EH (cell line): ENCODE measurements at places on chromosomes 12 and 14.
A peak's percentile ranks its signal among the peaks of the same experiment; 100 is the strongest.

GRCh38 chr12:52534482-52534881 lies 14.3 kb upstream of the KRT5 start:
- no peak for DNase-seq

GRCh38 chr14:51666826-51667225 lies 15.1 kb downstream of the FRMD6 start:
- DNase-seq: peak; percentile 51

- no peak for DNase-seq
Measured at GRCh38 chr14:76981670-76982069, 46.8 kb downstream of the IRF2BPL start.

GRCh38 chr14:91889477-91890211 lies 22.3 kb upstream of the TC2N start:
- DNase-seq: no peak

DNA sequence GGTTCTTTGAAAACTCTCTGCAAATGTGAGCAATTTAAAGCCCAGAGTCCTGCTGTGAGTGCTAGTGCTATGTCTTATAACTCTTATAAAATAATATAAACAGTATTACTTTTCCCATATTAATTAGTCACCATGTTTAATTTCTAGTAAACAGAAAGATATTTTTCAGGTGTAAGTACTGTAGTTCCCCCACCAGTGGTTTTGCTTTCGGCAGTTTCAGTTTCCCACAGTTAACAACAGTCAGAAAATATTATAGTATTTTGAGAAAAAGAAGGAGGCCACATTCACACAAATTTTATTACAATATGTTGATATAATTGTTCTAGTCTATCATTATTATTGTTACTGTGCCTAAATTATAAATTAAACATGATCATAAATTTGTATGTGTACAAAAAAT lies 800.5 kb downstream of the LRFN5 start:
- no peak for DNase-seq

GRCh38 chr12:46959502-46959901 lies 119.9 kb upstream of the PCED1B start:
- DNase-seq: peak; percentile 94

DNA sequence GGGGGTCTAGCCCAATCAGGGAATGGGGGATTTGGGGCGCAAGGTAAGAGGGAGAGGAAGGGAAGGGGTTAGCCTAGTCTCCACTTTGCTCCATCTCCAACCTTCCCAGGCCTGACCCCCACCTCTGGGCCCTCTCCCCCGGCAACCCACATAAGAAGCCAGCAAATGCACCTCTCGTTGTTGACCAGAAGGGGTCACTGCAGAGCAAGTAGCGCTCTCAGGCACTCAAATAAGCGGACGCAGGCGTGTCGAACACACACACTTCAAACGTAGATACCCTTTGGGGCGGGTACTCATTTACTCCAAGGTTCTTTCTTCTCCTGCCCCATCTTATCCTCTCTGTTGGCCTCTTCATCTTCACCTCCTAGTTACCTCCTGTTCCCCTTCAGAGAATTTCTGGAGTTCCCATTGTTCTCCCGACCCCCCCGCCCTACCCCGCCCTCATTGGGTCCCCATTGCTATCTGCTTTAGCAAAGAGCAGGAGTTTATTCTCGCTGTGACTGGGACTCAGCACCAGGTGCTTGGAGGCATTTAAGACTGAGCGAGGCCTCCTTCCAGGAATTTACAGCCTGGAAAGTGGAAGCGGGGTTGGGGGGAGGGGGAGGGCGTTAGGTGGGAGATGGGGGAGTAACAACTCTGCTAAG lies 1.5 kb upstream of the SRRM4 start:
- DNase-seq: peak; percentile 27

DNA sequence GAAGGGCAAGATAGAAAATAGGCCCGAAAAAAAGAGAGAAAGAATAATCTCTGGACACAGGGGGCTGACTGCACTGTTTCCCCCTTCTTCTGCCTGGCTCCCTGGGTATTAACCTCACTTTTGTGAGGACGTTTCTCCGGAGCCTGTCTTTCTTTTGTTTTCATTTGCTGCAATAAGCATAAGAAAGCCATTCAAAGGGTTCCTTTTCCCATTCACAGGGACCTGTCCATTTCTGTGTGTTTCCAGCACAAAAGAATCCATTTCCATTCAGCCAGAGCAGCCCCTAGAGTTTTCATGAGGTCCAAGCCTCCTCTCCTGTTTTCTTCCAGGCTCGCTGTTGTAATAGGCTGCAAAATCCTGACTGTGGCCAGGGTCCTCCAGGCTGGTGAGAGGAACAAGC lies 16.8 kb downstream of the PLXNC1 start:
- DNase-seq: no peak

- peak; percentile 17 for DNase-seq
Measured at GRCh38 chr14:28635387-28635786, 131.2 kb upstream of the FOXG1 start.

- no peak for DNase-seq
Measured at GRCh38 chr12:11749943-11750690, 100.6 kb downstream of the ETV6 start.

DNA sequence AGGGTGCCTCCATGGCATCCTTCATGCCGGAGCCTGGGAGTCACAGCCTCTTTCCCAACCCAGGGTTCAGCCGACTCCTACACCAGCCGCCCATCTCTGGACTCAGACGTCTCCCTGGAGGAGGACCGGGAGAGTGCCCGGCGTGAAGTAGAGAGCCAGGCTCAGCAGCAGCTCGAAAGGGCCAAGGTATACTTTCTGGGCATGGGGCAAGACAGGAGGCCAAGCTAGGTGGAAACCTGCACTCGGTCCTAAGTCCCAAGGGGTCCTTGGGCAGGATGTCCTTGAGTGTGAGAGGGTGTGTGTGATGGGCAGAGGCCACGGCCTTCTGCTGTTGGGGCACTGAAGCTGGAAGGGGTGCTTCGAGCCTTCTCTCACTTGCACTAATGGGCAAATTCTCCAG lies 5.0 kb downstream of the CACNB3 start:
- DNase-seq: no peak

GRCh38 chr14:68911594-68912227 lies 67.4 kb downstream of the ACTN1 start:
- DNase-seq: peak; percentile 81

GRCh38 chr14:50260072-50260471 lies 28.7 kb upstream of the SOS2 start:
- DNase-seq: no peak

GRCh38 chr12:57460468-57460784 lies 841 bp downstream of the GLI1 start:
- no peak for DNase-seq

DNA sequence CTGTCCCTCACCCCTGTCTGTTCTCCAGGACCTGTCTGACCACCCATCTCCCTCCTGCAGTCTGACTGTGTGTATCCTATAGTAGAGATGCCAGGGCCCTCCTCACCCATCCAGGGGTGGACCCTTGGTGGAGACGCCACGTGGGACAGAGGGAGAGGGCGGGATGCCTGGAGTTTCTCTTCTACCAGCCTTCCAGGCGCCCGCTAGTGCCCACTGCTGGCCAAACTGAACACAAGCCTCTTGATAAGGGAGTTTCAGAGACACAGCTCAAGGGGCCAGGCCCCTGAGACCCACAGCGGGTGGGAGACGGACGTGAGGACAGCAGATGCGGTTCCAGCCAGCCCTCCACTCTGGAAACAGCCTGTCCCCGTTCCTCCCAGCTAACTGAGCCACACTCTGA lies 147.3 kb downstream of the RBM19 start:
- DNase-seq: peak; percentile 16

DNA sequence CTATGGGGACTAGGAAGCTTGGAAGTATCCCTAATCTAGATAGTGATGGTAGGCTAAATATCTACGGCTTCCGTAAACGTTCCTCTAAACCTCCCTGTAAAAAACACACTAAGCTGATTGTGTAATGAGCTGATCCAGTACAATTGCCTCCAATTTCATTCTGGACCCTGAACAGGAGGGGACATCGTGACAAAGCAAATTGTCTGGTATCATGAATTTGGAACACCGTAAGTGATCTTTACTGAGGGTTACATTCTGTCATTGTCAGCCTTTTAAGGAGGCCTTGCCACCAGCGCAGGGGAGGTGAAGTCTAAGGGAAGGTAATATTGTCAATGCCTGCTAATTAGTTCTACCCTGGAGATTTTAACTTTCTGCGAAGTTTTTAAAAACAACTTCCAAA lies 487 bp upstream of the MGST1 start:
- DNase-seq: no peak

GRCh38 chr12:116319233-116319897 lies 41.9 kb upstream of the MED13L start:
- DNase-seq: no peak

DNA sequence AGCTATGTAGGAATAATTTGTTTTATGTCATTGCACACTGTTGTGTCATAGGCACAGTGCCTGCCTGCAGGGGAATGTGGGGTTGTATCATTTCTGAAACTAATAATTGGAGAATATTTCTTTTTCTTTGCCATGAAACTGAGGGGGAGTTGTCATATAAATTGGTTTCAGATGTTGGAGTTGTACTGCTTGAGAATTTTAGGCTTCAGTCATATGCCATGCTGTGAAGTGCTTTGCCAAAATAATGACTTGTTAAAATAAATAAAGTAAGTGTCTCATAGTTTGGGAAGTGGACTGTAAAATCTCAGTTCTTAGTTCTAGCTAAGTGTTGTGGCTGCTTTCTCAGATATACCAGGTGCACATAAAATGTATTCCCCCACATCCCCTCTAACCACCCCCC lies 116.8 kb downstream of the DAAM1 start:
- peak; percentile 80 for DNase-seq

DNA sequence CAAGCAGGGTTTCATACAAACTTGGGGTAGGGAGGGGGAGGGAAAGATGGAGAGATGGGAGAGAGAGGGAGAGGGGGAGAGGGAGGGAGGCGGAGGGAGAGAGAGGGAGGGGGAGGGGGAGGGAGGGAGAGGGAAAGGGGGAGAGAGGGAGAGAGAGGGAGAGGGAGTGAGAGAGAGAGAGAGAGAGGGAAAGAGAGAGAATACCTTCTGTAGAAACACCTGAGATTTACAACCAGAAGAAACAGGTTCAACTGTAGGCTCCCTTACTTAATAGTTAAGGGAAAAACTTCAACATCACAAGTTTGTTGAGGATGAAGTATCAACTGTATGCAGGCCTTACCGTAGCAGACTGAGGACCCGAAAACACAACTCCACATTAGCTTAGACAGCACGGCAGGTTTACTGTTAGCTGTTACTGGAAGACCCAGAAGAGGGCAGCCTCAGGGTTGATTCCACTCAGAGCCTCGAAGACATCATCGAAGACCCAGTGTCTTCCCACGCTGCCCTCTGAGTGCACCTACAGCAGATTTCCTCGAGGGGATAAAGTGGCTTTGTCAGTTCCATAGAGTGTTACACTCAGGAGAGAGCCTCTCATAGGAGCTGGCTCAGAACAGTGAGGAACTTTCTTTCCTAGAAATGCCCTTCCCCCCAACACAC lies 72.4 kb downstream of the NT5DC3 start:
- no peak for DNase-seq

DNA sequence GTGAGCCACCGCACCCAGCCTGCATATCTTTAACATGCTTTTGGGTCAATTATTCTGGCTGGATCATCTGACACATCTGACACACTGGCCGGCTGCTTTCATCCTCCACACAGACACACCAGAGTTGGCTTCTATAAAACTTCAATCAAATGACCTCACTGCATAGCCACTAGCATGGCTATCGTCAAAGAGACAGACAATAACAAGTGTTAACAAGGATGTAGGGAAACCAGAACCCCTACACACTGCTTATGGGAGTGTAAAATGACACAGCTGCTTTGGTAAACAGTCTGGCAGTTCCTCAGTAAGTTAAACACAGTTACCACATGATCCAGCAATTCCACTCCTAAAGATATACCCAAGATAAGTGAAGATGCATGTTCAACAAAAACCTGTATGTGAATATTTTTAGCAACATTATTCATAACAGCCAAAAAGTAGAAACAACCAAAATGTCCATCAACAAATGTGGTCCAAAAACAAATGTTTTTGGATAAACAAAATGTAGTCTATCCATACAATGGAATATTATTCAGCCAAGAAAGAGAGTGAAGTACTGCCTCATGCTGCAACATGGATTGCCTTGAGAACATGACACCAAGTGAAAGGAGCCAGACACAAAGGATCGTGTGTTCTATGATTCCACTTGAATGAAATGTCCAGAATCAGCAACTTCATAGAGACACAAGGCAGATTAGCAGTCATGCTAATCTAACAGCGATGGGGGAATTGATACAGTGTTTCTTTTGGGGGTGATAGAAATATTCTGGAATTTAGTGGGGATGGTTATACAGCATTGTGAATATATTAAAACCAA lies 10.1 kb downstream of the KDM2B start:
- peak; percentile 11 for DNase-seq

DNA sequence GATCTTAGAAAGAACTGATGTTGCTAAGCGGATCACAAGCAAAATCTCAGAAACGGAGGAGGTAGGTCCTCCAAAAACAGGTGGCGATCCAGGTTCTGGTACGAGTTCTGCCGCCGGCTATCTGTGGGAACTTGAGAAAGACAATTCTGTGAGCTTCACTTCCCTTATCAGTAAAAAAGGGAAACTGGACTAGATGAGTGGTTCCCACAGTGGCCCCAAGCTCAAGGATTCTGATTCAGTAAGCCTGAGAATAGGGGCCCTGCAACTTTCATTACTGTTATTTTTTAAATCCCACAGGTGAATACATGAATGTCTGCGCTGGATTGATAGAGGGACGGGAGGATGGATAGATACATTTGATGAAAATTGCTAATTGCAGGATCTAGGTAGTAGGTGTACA lies 160.2 kb downstream of the PPM1H start:
- DNase-seq: no peak

- DNase-seq: no peak
Measured at GRCh38 chr14:31864937-31865855, 211.9 kb upstream of the ARHGAP5 start.

DNA sequence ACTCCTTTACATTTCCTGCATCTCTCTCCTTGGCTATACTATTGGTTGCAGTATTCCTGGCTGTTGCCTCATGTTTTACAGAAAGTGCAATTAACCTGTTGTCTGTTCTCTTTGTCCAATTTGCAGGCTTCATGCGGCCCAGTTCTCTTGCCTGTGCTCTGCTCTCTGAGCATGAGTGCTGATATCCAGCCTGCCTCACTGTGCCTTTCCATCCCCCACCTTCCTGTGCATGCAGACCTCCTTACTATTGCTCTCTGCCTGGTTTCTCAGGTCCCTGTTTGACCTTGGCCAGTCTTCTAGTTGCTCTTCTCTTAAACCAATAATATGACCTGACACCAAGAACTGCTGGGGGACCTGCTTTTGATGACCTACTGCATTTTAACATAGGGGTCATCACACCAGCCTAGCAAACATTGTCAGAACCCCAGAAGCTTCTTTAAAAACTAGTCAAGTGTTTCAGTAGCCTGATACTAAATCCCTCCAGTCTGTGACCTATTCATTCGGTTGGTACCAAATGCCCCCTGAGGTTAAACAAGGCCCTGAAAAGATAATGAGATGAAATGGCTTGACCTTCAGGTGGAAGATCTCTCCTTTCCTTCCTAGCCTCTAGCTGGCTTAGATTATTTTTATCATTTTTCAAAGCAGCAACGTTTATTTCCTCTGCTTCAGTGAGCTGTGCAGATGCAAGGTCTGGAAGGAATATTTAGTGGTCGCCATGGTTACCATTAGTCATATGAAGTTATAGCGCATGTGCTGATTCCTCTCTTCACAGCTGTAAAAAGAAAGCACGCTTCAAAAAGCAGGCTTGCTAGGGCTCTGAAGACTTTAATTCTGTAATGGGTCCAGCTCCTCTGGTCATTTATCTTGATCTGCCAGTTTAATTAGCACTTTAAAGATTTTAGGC lies 216.5 kb downstream of the PHLDA1 start:
- DNase-seq: peak; percentile 94

- DNase-seq: no peak
Measured at GRCh38 chr12:13369474-13370056, 173.0 kb downstream of the EMP1 start.
